Inflammatory macrophage (primary cell): ENCODE measurements at places on chromosomes 12 and 14.

- no peak for DNase-seq
Observed at GRCh38 chr12:54053751-54054741, at the start of gene HOXC4. Gene HOXC4, plus strand, starts transcription at chr12:54053835. Its CDS starts 88 bp downstream, at chr12:54053923.

DNA sequence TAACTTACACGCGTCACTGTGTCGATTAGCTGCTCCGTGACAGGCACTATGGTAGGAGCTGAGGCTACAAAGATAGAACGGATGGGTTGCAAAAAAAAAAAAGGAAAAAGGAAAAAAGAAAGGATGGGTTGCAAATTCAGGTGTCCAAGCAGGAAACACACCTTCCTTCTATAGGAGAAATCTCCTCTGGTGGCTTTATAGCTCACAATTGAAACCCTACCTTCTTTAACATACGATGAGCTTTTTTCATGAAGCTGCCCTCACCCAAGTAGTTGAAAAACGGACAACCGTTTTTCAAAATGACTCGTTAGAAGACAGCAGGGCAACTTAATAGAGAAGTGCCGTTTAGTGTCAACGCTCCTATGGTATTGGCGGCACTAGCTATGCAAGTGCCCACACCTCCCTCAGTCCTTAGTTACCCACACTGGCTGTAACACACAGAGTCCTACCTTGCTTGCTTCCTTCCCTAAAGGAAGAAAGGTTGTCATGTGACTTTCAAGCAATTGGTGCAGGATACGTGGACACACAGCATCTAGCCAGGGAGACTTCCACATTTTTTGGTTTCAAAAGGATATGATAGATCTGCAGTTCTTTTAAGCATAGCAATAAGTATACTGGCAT is 682 bp upstream of the TRIP11 start:
- DNase-seq: peak; percentile 56

GRCh38 chr14:76909266-76909665 is 83.1 kb downstream of the LRRC74A start:
- no peak for DNase-seq

- no peak for DNase-seq
Observed at GRCh38 chr12:41530441-41530840, 342.3 kb downstream of the PDZRN4 start.

GRCh38 chr12:126883697-126884096 is 1383.3 kb upstream of the TMEM132C start:
- no peak for DNase-seq

GRCh38 chr12:47207829-47208248 is 128.1 kb upstream of the AMIGO2 start:
- peak; percentile 24 for DNase-seq

DNA sequence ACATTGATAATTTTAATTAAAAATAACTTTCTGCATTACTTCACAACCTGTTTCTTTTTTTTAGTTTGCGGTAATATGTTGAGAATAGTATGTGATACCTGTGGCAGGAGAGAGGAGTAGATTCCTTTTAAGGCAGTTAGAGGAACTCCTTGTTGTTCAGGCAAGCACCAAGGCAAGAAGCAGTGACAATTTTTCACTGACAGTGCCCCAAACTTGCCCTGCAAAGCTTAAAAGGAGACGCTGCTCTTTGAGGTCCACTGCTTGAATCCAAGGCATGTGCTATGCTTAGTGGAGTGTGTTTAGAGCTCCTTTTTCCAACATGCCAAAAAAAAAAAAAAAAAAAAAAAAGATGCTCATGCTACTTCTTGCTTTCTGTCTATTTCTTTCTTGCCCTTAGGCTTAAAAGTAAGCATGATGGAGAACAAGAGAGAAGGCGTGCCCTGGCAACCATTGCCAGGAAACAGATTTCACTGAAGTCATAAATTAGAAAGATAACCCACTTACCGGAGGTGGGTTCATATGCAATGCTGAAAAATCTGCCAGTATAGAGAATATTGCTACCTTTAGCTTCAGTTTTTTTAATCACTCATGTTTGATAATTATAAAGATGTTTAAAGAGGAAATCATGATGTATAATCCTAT is 58.3 kb upstream of the DYRK2 start:
- DNase-seq: no peak

GRCh38 chr12:96130396-96131059 is 63.6 kb upstream of the ELK3 start:
- DNase-seq: no peak

- DNase-seq: no peak
Observed at GRCh38 chr12:113014565-113014964, 36.2 kb downstream of the OAS2 start.

DNA sequence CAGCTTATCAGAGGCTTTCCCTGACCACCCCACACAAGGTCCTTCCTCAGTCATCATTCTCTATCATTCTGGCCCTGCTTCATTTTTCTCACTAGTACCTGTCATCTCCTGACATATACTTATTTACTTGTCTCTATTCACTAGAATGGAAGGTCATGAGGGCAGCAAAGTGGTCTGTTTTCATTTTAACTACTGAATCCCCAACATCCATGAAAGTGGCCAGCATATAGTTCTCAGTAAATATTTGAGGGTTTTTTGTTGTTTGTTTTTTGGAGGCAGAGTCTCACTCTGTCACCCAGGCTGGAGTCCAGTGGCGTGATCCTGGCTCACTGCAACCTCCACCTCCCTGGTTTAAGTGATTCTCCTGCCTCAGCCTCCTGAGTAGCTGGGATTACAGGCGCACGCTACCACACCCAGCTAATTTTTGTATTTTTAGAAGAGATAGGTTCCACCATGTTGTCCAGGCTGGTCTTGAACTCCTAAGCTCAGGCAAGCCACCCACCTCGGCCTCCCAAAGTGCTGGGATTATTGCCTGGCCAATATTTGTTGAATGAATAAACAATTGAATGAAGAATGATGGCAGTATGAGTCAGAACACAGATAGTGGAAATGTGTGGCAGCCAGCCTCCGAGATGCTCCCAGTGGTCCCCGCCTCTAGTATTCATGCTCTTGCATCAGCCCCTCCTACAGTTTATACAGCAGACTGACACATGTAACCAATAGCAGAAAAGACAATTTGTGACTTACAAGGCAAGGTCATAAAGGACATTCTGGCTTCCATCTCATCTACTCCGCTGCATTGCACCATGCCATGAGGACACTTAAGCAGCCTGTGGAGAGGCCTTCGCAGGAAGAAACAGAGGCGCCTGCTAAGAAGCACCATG is 7.0 kb upstream of the ANO6 start:
- peak; percentile 16 for DNase-seq

DNA sequence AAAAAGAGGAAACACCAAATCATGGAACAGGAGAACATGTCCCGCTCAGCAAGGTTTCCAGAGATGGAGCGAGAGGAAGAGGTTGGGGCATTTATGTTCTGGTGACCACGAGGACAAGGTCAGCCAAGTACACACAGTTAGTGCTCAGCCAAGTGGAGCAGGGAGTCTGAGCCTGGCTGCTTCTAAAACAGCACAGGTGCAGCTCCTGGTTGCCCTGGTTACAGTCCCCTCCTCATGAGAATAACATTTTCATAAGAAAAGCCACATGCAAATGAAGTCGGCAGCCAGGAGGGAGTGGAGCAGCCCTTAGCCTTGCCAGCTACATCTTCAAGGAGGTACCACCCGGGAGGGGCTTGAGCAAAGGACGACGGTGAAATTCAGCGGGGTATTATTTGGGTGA is 81.8 kb downstream of the NOS1 start:
- no peak for DNase-seq

DNA sequence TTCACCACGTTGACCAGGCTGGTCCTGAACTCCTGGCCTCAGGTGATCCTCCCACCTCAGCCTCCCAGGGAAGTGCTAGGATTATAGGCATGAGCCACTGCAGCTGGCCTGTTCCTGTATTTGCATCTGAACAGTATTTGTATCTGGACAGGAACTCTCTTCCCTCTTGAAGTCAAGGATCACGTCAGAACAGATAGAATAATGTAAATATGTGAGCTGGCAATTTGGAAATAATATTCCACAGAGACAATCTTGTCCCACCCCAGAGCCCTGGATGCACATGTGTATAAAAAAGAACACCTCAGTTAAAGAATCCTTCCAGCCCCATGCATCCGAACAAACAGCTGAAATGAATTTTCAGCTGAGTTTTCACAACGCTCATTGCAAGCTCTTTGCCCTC is 118.3 kb downstream of the VEZT start:
- DNase-seq: no peak

- DNase-seq: peak; percentile 45
Observed at GRCh38 chr14:103561381-103562178, 877 bp downstream of the BAG5 start.

- DNase-seq: no peak
Observed at GRCh38 chr12:2414810-2415567, 362.2 kb downstream of the CACNA1C start.

DNA sequence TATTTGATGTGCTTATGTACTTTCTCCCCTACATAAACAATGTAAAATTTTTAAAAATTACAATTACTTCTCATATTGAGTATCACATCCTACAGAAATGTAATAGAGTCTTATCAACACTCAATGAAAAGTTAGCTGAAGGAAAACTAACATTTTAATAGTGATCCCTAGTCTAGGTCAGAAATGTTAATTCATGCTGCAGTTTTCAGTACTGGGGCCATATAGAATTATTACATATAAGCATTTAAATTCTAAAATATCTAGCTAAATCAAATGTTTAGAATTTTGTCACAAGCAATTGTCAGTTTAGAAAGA is 37.8 kb downstream of the SLC6A15 start:
- no peak for DNase-seq

DNA sequence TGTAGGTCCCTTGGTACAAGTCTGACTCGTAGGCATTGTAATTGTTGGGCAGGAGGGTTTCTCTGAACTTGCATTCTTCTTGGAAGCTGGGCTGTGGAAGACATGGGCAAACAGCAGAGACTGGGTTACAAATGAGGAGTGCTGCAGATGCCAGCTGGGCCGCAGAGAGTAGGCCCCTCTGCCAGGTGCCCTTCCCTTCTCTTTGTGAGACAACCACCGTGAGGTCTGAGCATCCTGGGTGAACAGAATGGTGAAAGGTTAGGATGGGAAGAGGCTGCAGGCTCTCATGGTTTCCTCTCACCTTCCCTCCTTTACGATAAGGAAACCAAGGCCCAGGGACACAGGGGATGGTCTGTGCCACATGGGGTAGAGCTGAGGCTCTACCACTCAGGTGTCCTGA is 11.3 kb downstream of the FGF6 start:
- no peak for DNase-seq

GRCh38 chr12:76720068-76720467 is 43.8 kb upstream of the ZDHHC17 start:
- no peak for DNase-seq

- DNase-seq: no peak
Observed at GRCh38 chr12:80222261-80222660, 122.9 kb downstream of the OTOGL start.

- no peak for DNase-seq
Observed at GRCh38 chr12:111925171-111925570, 83.1 kb downstream of the MAPKAPK5 start.

DNA sequence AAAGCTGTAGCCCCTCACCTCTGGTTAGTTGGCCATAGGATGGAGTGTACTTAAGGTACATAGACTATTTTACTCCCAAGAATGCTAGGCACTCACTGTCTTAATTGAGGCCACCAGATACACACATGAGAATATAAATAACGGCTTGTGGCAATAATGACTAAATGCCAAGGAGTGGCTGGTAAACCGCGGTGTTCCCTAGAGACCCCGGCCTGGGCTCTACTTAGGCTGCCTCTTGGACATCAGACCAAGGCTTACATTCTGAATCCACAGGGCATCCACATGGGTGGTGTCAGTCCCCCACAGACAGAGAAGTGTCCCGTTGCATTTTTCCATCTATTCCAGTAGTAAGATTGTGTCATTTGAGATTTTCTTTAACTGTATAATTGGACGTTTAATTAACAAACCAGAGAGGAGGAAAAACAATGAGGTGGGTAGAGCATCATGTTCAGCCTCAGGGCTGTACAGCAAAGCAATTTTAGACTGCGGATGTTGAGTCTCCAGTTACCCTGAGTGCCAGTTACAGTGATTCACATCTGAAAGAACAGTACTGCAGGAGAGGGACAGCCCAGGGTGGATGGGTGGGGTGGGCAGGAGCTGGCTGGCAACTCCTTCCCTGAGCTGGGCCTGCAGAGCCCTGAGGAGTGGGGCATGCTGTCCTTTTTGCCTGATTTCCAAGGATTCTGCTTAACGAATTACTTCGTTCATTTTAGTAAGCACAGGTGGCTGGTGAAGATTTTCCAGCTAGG is 20.5 kb downstream of the CKB start:
- no peak for DNase-seq

DNA sequence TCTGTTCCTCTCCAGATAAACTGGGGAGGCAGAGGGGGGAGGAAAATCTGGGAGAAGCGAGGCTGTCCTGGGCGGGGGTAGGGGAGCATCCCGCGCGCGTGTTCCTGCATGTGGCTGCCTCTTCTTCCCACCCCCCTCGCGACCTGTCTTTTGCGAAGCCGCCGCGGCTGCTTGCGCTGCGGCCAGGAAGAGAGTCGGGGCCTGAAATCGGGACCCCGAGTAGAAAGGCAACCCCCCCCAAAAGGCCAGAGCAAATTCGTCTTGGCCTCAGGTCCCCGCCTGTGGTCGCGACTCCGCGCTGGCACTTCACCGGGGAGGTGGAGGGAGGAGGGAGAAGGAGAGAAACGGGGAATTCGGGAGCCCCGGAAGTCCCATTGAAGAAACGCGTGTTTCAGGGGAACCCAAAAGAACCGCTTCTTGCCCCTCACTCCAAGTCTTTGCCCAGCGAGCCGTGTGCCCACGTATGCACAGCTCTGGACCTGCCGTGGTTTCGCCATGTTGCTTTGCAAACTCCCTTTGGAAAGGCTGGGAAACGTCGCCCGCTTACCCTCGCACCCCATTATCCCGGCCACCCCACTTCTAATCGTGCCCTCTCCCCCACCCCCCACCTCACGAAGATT is 944 bp downstream of the CCND2 start:
- no peak for DNase-seq

GRCh38 chr12:120229487-120230325 is 28.8 kb upstream of the RPLP0 start:
- no peak for DNase-seq

DNA sequence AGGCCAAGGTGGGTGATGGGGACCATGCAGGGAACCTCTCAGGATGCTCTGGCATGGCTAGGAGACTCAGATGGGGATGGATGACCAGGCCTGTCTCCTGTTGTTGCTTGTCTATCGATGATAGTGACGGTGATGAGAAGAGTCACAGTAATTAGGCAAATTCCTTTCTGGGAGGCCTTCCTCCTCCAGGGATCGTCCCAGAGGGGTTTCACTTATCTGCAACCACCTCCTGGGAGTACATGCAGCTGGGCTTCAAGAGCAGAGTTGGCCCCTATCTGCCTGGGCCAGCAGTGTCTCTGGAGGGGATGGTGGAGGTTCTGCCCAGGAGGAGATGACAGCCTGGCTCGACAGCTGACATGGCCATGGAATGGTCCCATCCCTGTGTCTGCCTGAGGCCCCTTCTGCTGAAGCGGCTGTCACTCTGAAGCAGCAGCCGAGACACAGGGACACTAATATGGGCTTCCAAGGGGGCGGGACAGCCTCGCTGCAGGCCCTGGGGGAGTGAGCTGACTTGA is 27.5 kb upstream of the OAS1 start:
- DNase-seq: no peak

- no peak for DNase-seq
Observed at GRCh38 chr12:19423166-19423930, 15.9 kb upstream of the AEBP2 start.
